ENCODE measurements at places on chromosomes 5 and 9. TPM values are rescaled to one million over a fixed set of nuclear protein-coding genes. Genes with fewer than 3 reads are reported as not detected.
A peak's percentile ranks its signal among the peaks of the same experiment; 100 is the strongest.

- H3K4me1 ChIP-seq = peaks cover 11% of the 10 kb centered on the region
- DNase-seq = peak; percentile 29
- H3K27ac ChIP-seq = peak overlapping the region; percentile 13
- H3K36me3 ChIP-seq = no peaks in the 10 kb centered on the region
- H3K4me3 ChIP-seq = no peak overlapping the region
These were observed 18.7 kb upstream of the WNT8A start for GRCh38 chr5:138065102-138065501.

- no peak overlapping the region for H3K27ac ChIP-seq
- DNase-seq = no peak
- peaks cover 26% of the 10 kb centered on the region for H3K4me1 ChIP-seq
- peaks cover 4% of the 10 kb centered on the region for H3K27me3 ChIP-seq
These were observed 204.5 kb downstream of the SEMA6A start for GRCh38 chr5:116370149-116370548.

- no peak for DNase-seq
- H3K4me1 ChIP-seq = no peaks in the 10 kb centered on the region
- no peaks in the 10 kb centered on the region for H3K27me3 ChIP-seq
- no peak overlapping the region for H3K4me3 ChIP-seq
- H3K36me3 ChIP-seq = no peaks in the 10 kb centered on the region
These were observed 47.4 kb upstream of the BARX1 start for GRCh38 chr9:94002316-94003140.

Gene LRRC14B
- total RNA-seq = not detected

Gene COL15A1
- not detected for total RNA-seq

Gene PCDHGA6
- total RNA-seq = 6.3 TPM

Data from glutamatergic neuron (in vitro differentiated cells).